Right ventricle myocardium inferior (tissue), 1 donor: ENCODE measurements at places on chromosomes 13 and 19. TPM values are rescaled to one million over a fixed set of nuclear protein-coding genes. Genes with fewer than 3 reads are reported as not detected.

SYT3 gene
- 0.27 TPM for total RNA-seq

- DNase-seq = no peak
Observed at GRCh38 chr13:40270726-40271125, 395.7 kb downstream of the FOXO1 start.

DNA sequence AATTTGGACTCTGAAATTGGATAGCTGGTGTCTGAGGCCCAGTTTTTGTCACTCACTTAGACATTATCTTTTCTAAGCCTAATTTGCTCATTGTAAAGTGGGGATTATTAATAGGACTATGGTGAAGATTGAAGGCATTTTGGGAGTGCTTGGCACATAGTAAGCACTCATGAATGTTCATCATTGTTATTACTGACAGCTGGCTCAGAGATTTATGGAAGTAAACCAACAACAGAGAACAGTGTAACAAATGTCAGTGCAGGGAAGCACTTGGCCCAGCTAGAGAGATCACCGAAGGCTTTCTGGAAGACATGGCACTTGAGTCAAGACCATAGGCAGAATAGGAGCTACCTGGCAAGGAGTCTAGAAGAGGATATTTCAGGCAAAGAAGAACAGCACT, 92.3 kb downstream of the RFC3 start:
- no peak for DNase-seq

C19orf67 gene
- not detected for total RNA-seq

GRCh38 chr13:49760558-49760957, 31.9 kb downstream of the KPNA3 start:
- no peak for DNase-seq
